Natural killer cell (primary cell): ENCODE measurements at places on chromosomes 5 and 9. TPM values are rescaled to one million over a fixed set of nuclear protein-coding genes. Genes with fewer than 3 reads are reported as not detected.

HK3 gene
- total RNA-seq: 56.1 TPM

TMEFF1 gene
- not detected for total RNA-seq

GRCh38 chr5:35312267-35312666 is 82.0 kb upstream of the PRLR start:
- no peaks in the 10 kb centered on the region for H3K36me3 ChIP-seq
- H3K27ac ChIP-seq: no peak overlapping the region
- DNase-seq: no peak

- H3K4me3 ChIP-seq: no peak overlapping the region
- H3K36me3 ChIP-seq: no peaks in the 10 kb centered on the region
- no peak for DNase-seq
- H3K27ac ChIP-seq: no peak overlapping the region
- H3K4me1 ChIP-seq: no peaks in the 10 kb centered on the region
Observed at GRCh38 chr5:165149431-165149830, 1644.0 kb downstream of the MAT2B start.

GRCh38 chr9:22148876-22149637 is 140.0 kb upstream of the CDKN2B start:
- H3K27ac ChIP-seq: no peak overlapping the region
- H3K4me1 ChIP-seq: no peaks in the 10 kb centered on the region
- H3K27me3 ChIP-seq: peaks cover 2% of the 10 kb centered on the region
- no peak for DNase-seq

NTRK2 gene
- total RNA-seq: 0.08 TPM

- peak within 1 kb of the TSS; percentile 74 for H3K4me3 ChIP-seq
- peak within 1 kb of the TSS; percentile 88 for H3K27ac ChIP-seq
- H3K27me3 ChIP-seq: no peaks in the 10 kb centered on the region
Observed at GRCh38 chr9:132670457-132671391, at the start of gene GTF3C4. Gene GTF3C4 (plus strand): TSS chr9:132670464. CDS start chr9:132670599, 135 bp downstream.

AQP3 gene
- total RNA-seq: 6.1 TPM

GRCh38 chr5:150406103-150406722 is 6.5 kb downstream of the CD74 start:
- no peaks in the 10 kb centered on the region for H3K27me3 ChIP-seq
- DNase-seq: no peak
- H3K4me1 ChIP-seq: peaks cover 49% of the 10 kb centered on the region

OGN gene
- total RNA-seq: not detected

DAB2IP gene
- 2.5 TPM for total RNA-seq

ANXA2R gene
- 55.2 TPM for total RNA-seq

GRCh38 chr9:84450029-84450428 is 109.5 kb upstream of the SLC28A3 start:
- H3K4me1 ChIP-seq: peaks cover 10% of the 10 kb centered on the region
- no peak overlapping the region for H3K27ac ChIP-seq
- no peak for DNase-seq

DNA sequence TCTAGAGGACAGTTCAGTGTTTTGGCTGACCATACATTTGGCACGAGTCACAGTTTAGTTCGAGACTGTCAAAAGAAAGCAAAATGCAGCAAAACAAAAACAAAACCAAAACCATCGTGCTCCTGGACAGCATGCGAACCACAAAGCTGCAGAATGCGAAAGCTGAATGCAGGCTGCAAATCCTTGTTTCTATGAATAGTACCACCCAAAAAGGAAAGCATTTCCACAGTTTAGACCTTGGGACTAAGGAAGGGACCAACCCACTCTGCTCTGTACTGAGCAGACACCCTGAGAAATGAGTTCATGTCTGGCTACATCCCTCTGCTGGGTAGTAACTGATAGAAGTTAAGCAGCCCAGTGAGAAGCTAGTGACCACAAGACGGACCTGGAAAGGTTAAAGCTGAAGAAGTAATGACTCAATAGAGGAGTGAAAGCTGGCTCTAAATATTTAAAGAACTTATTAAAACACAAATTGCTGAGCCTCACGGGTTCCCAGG is 3.9 kb downstream of the GCNT4 start:
- peaks cover 29% of the 10 kb centered on the region for H3K4me1 ChIP-seq
- no peak overlapping the region for H3K27ac ChIP-seq
- no peak for DNase-seq
- no peaks in the 10 kb centered on the region for H3K36me3 ChIP-seq

SLC34A1 gene
- 0.63 TPM for total RNA-seq

TPPP gene
- total RNA-seq: 1.2 TPM

GRCh38 chr5:136066661-136067271 is 38.0 kb downstream of the TGFBI start:
- H3K27ac ChIP-seq: no peak overlapping the region
- H3K27me3 ChIP-seq: no peaks in the 10 kb centered on the region
- no peaks in the 10 kb centered on the region for H3K36me3 ChIP-seq
- DNase-seq: no peak
- H3K4me1 ChIP-seq: no peaks in the 10 kb centered on the region

DNA sequence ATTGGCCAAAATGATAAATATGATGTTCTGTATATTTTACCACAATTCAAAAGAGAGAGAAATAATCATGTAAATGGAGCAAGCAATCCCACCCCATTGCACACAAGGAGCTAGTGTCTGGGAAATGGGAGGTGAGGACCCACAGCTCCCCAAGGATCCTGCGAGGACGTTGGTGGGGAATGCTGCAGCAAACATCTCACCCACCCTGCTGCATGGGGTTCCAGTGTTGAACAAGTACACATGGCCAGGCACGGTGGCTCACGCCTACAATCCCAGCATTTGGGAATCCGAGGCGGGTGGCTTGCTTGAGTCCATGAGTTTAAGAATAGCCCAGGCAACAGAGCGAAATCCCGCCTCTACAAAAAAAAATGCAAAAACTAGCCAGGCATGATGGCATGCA is 29.0 kb downstream of the STK10 start:
- DNase-seq: no peak
- no peak overlapping the region for H3K27ac ChIP-seq
- peaks cover 73% of the 10 kb centered on the region for H3K4me1 ChIP-seq
- no peak overlapping the region for H3K4me3 ChIP-seq

LMX1B gene
- total RNA-seq: not detected

- no peaks in the 10 kb centered on the region for H3K27me3 ChIP-seq
- H3K27ac ChIP-seq: no peak overlapping the region
- no peak overlapping the region for H3K4me3 ChIP-seq
- no peaks in the 10 kb centered on the region for H3K36me3 ChIP-seq
- peaks cover 10% of the 10 kb centered on the region for H3K4me1 ChIP-seq
Observed at GRCh38 chr5:160434022-160434531, 12.4 kb downstream of the PTTG1 start.

DNA sequence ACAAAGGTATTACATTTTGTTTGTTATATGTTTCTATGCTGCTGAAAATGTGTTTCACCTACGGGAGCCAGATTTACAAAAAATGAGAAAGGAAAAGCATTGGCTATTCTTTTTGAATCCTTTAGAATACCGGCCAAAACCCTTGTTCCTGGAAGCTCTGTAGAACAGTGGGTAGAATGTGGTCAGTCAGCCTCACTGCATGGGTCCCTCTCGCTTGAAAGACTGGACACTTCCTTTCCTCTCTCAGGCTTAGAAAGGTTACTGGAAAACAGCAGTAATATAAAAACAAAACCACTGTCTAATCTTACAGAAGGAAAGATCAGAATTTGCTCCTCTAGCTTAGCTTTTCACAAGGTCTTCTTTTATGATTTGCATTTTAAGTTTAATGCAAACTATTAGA is 45.1 kb downstream of the OSTF1 start:
- peaks cover 84% of the 10 kb centered on the region for H3K36me3 ChIP-seq
- H3K4me3 ChIP-seq: no peak overlapping the region
- H3K27me3 ChIP-seq: no peaks in the 10 kb centered on the region
- H3K27ac ChIP-seq: no peak overlapping the region
- no peaks in the 10 kb centered on the region for H3K4me1 ChIP-seq
- DNase-seq: no peak

GRCh38 chr5:98705841-98706240 is 67.6 kb upstream of the RGMB start:
- H3K4me1 ChIP-seq: no peaks in the 10 kb centered on the region
- no peak overlapping the region for H3K4me3 ChIP-seq
- H3K27me3 ChIP-seq: no peaks in the 10 kb centered on the region
- H3K36me3 ChIP-seq: no peaks in the 10 kb centered on the region
- DNase-seq: no peak

TTF1 gene
- 11.2 TPM for total RNA-seq
